ENCODE measurements at places on chromosomes 4 and X.

DNA sequence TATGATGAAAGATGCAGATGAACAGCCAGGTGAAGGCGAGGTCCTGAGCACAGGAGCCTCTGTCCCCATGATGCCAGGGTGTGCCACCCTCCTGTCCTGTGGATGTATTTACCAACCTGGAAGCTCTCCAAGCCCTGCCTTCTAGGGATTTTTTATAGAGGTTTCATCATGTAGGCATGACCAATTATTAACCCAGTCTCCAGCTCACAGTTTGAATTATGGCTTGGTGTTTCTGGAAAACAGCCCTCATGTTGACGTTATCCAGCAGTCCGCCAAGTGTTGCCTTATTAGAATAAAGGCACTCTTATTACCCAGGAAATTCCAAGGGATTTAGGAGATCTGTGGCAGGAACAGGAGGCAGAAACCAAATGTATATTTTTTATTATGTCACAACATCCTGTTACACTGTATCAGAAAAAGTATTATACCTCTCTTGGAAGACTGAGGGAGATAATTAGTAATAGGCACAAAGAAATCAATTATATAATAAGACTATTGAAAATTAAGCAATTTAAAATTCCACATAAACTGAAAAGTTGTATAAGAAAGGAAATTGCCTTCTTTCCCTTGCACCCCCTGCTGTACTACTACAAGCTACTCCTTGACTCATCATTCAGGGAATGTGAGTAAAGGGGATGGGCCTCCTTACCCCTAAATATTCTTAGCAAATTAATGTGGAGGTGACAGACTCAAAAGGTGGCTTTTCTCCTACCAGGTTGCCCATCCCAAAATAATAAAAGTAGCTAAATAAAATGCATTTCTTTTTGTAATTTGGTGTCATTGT lies 129.6 kb downstream of the ZNF330 start:
- DNase-seq, result no peak

- no peak for DNase-seq
Observed at GRCh38 chr4:156420623-156421022, 467.0 kb upstream of the CTSO start.

DNA sequence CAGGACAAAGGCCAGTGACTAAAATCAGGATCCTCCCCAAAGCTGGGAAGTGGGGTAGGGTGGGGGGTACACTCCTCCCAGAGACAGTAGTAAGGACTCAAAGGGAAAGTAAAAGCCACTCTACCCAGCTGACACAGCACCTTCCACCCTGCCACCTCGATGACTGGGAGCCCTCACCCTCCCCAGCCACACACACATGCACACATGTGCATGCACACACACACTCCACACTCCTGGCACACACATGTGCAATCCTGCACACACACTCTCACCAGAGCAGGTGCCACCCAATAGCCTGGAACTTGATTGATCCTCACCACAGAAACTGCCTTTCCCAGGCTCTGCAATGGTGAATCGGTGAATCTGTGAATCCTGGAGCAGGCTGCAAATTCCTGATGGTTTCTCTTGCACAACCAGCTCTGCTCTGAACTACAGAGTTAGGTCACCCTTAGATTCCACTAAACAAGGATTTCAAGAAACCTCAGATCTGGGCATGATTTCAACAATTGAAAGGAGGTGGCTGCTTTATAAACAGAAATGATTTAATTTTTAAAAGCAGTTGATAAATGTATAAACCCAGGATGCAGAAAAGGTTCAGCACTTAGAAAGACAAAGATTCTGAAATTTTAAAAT lies 21.5 kb downstream of the AMOT start:
- no peak for DNase-seq

DNA sequence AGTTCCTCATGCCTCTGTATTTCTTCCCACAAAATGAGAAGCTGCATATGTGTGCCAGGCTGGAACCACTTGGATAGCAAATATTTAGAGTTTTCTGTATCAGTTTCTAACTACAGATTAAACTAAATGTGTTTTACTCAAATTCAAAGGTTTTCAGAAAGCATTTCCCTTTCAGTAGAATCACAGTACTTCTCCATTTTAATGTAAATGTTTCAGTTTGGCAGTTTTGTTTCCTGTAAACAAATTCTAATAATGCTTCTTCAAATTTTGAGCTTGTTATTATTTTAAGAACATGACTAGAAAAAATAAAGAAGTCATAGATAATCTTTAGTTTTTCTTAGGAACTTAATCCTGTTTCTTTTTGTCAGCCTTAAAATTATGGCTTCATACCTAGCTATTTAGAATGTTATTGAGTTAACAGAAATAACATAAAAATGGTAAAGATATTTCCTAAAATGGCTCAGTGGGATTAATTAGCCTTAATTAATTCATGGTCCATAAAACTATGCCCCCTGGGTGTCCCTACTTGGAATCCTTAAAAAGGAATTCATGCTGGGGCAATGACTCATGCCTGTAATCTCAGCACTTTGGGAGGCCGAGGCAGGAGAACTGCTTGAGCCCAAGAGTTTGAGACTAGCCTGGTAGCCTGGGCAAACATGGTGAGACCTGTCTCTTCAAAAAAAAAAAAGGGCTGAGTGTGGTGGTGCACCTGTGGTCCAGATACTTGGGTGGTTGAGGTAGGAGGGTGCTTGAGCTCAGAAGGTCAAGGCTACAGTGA lies 83.8 kb upstream of the GPR34 start:
- DNase-seq, result no peak

- DNase-seq, result no peak
Observed at GRCh38 chrX:136380010-136380769, 79.4 kb downstream of the ADGRG4 start.
